Stimulated activated CD4-positive, alpha-beta T cell treated with anti-CD3 and anti-CD28 coated beads, TNF-alpha, amount 100 ng/mL, for 24 hours (primary cell): ENCODE measurements at places on chromosomes 12 and 14.

DNA sequence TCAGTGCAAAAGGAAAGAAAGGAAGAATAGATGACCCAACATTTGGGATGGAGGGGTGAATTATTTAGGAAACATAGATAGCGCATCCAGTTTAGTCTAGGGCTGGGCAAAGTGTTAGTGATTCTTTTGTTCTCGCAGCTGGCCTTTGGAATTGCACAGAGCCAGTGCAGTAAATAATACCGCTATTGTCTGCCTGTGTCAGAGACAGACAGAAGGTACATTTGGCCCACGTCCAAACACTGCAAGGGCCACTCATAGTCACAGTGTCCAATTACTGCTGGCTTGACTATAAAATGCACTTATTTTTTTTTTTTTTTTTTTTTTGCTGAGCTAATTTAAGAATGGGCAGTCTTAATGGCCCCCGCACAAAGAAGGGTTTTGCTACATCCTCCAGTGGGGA is 638.6 kb downstream of the BCL11B start:
- no peak for DNase-seq

GRCh38 chr12:5003025-5003666 is 40.5 kb upstream of the KCNA5 start:
- peak; percentile 44 for DNase-seq

DNA sequence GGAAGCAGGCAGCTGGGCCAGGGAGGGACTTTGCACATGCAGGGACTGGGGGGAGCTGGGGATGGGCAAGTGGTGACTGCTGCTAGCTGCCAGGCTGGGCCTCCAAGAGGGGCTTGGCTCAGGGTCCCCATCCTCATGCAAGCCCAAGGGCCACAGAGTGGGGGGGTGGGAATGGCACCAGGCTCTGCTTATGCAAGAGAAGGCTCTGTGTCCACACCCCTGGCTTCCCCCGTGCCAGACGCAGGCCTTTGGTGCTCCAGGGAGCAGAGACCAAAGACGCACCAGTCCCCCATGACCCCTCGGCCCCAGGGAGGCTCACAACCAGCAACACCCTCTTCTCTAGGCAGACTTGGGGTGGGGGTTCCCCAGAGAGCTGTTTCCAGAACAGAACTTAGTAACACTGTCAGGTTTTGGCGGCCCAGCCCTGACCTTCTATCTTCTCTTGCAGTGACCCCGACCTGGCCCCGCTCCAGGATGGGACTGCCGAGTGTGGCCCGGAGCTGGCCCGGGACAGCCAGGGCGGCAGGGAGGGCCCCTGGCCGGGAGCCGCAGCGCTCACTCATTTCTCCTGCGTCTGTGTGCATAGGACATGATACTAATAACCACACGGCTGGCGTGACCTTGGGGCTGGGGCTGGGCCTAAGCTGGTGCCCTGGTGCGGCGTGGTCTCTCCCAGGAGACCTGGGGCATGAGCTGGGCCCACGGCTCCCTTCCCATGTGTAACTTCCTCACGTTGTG is 14.3 kb downstream of the XRCC3 start:
- no peak for DNase-seq

DNA sequence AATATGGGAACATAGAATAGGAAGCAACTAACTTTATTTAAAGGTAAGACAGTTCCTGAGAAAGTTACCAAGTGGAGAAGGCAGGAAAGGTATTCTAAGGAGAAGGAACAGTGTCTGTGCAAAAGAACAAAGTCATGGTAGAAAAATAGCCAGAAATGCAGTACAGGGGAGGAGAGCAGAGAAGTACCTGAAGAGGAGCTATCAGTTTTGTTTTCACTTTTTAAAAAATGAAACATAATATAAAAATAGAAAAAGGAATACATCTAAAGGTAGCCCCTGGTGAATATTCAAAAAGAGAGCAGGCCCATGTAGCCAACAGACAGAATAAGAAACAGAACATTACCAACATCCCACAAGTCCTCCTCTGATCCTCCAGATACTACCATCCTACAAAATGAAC is 408.7 kb downstream of the ADAMTS20 start:
- no peak for DNase-seq

DNA sequence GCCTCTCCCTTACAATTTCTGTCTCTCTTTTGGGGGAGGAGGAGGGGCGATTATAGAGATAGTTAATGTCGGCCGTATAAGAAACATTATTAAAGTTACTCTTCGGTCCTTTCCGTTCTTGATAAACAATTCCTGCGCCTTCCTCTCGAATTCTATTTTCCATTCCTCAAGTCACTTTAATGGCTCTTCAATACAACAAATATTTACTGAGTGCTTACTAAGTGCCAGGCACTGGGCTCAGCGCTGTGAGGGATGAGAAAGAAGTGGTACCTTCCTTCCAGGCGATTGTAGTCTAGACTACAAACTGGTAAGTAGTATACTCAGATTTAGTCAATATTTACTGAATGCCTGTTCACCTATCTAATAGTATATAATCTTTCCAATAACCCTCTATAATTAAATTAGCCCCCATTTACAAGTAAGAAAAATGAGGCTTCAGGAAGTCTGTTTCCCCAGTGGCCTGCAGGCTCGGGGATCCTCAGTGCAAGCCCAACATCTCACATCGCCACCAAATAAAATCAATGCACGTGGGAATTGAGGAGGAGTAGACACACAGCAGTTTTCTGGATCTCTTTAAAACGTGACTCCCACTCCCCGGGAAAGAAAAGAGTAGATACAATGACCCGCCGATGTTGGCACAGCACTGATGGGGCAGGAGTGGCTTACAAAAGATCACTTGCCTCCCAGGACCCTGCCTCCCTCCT is 589 bp upstream of the ZNF219 start:
- DNase-seq, result no peak

GRCh38 chr12:112598626-112599025 is 179.9 kb downstream of the PTPN11 start:
- no peak for DNase-seq

DNA sequence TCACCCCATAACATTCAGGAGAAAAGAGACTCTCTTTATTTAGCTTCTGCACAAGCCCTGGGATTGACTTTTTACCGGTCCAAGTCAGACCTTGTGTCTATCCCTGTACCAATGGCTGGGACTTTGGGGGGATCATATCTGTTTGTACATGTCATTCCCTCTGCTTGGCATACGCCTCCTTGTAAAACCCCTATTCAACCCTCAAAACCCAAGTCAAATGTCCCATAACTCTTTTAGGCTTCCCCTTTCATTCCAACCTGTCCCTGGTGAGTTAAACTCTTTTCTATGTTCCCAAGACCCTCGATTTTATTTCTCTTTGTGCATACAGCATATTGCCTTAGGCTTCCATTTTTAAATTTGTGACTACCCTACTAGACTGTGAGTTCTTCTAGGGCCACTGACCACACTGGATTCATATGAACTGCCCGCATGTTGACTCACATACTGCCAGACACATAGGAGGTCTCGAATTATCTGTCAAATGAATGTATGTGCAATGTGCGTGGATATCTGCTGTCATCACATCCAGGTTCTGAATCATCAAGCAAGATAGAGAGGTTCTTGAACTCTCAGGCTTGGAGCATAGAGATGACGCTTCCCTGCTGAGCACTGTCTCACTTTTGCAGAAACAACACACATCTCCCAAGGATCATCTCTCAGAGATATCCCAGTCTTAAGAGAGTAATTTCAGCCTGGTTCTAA is 548.6 kb upstream of the TBX3 start:
- DNase-seq, result no peak

DNA sequence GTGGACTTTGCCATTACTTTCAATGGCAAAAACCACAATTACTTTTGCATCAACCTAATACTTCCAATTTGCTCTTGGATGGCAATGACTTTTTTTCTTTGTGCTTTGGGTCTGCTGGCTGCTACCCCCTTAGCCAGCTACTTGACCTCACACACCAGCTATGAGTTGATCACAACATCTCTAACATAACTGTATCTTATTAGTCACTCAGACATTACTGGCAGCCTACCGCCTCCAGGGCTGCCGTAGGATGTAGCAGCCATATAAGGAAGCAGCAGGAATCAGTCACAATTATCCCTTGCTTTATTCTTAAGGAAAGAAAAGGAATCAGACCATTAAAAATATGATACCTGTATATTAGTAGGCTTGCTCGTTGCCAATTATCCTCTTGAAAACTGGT is 260.5 kb downstream of the ADAMTS20 start:
- DNase-seq, result no peak

GRCh38 chr12:70598467-70599193 is 38.6 kb downstream of the PTPRB start:
- DNase-seq, result no peak

DNA sequence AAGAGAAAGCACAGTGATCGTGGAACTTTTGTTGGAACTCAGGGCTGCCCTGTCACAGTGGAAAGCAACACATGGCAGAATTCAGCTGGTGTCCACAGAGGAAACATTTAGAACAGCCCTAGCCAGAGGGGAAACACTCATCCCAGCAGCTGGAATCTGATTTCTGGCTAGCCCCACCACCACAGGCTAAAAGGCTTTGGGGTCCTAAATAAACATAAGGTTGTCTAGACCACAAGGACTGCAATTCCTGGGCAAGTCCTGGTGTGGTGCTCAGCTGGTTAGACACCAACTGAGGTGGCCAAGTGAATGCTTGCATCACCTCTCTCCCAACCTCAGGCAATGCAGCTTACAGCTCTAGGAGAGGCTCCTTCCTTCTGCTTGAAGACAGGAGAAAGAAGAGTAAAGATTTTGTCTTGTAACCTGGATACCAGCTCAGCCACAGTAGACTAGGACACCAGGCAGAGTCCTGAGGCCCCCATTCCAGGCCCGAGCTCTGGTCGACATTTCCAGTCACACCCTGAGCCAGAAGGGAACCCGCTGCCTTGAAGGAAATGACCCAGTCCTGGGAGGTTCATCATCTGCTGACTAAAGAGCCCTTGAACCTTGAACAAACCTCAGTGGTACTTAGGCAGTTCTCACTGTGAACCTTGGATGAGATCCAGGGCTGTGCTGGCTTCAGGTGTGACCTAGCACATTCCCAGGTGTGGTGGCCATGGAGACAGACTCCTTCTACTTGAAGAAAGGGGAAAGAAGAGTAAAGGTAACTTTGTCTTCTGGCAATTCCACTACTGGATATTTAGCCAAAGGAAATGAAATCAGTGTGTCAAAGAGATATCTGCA is 85.4 kb upstream of the PLXNC1 start:
- no peak for DNase-seq

- DNase-seq, result no peak
Observed at GRCh38 chr12:98751580-98752115, 106.6 kb downstream of the APAF1 start.

DNA sequence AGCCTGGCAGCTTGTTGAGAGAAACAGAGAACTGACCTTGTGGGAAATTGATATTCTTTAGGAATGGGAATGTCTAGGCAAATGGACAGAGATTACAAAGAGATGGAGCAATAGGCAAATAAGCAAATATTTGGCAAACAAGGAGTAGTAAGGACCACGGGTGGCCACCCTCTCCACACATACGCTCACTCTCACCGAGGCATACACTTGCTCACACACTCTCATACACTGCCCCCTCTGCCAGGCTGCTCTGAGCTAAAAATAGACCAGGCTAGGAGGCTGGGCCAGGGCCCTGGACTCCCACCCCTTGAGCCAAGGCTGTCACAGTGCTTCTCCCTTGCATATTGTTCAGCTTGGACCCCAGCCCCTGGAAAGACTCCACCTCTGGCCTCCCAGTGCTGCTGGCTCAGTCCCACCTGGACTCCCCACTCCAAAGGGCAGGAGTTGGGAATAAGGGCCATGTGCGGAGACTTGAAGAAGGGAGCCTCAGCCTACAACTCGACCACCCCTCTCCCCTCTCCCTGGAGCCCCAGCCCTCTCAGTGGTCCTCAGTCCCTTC is 1.1 kb downstream of the PPP1R1A start:
- no peak for DNase-seq

GRCh38 chr14:81268016-81268416 is 47.3 kb upstream of the GTF2A1 start:
- DNase-seq, result no peak

DNA sequence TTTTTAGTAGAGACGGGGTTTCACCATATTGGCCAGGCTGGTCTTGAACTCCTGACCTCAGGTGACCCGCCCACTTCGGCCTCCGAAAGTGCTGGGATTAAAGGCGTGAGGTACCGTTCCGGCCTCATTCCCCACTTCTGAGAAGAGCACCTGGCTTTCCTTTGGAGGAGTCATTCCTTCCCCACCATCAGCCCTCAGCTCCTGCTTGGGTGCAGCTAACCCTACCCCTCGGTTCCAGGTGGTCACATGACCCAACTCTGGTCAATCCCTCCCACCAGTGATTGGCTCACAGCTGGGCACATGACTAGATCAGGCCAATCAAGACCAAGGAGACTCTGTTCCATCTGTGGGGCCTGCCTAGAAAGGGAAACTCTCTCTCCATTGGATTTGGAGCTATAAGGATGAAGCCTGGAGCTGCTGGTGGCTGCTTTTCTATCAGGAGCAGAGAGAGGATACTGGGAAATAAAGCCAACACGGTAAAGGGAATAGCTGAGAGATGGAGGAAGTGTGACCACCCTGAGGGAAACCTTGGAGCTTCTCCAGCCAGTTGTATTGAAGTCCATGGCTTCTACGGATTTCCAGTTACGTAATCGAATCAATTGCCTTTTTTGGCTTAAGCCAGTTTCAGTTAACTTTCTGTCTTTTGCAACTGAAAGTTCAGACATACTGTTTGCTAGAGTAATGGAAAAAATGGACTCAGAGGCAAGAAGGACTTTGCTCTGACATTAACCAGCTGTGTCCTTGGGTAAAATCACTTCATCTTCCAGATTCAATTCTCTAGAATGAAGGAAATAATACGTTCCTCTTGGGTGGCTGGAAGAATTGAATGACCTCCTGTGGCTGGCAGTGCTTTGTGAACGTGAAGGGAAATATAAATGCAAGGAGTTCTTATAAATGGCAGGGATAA is 19.7 kb upstream of the IFT81 start:
- no peak for DNase-seq

- peak; percentile 29 for DNase-seq
Observed at GRCh38 chr14:94129111-94129757, at the start of gene IFI27L2. TSS of gene IFI27L2 (minus strand) at chr14:94129604. CDS start at chr14:94129564, 40 bp downstream.

DNA sequence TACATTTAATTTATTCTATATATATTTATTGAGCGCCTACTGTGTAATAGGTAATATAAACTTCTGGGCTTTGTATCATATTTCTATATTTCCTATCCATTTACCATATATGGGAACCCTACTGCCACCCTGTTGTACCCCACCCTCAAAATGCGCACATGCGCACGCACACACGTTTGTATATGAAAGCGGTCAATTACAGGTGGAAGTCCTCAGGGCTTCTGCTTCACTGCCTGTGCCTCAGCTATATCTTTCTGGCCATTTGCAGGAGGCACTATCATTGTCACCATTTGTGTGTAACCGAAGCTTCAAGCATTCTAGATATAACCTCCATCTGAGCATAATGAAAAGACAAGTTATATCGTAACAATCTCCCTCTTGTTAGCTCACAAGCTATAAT is 31.3 kb upstream of the KCNMB4 start:
- DNase-seq, result no peak

DNA sequence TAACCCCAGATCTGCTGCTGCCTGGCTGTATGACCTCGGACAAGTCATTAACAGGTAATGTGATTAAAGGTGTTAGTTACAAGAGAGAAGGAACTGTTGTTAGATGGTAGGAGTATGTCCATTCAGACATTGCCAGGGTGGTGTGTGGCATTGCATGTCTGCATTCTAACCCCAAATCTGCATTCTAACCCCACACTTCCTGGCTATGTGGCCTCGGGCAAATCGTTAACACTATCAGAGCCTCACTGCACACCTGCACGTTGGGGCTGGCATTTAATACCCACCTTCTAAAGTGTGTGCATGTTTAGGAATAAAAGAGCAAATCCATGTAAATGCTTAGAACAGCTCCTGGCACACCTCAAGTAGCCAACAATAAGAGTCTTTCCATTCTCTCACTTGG is 46.4 kb downstream of the CHST11 start:
- no peak for DNase-seq

- no peak for DNase-seq
Observed at GRCh38 chr12:91219511-91219910, 36.9 kb upstream of the DCN start.
